ENCODE measurements at places on chromosomes 11 and 22.

DNA sequence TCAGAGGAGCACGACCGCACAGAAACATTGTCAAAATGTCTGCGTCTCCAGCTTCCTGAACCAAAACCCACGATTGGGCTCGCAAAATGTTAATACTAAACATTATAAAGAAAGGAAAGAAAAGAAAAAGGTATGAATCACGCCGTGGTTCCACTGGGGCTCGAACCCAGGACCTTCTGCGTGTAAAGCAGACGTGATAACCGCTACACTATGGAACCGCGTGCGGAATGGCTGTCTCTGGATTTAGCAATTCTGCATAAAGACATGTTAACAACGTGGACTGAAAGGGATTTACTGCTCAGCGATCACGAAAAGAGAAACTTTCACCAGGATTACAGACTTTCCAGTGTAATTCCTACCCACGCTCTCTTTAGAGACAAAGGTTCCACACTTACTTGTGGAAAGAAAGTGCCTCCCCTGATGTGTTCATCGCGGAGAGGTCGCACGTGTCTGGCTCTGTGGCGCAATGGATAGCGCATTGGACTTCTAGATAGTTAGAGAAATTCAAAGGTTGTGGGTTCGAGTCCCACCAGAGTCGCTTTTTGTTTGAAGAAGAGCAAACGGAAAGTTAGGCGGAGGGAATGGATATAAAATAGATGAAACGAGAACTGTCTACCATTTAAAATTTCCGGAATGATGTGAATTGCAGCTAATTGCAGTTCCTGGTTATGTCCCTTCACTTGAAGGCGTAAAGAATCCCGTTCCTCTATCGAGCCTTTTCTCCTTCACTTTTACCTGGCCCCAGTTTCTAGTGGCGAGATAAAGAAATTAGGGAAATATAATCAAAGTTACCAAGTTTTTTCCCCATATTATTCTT is 39.7 kb downstream of the OR4D9 start:
- peak; percentile 91 for DNase-seq

- no peak for DNase-seq
These were observed 38.6 kb downstream of the BLID start for GRCh38 chr11:122077459-122077858.

DNA sequence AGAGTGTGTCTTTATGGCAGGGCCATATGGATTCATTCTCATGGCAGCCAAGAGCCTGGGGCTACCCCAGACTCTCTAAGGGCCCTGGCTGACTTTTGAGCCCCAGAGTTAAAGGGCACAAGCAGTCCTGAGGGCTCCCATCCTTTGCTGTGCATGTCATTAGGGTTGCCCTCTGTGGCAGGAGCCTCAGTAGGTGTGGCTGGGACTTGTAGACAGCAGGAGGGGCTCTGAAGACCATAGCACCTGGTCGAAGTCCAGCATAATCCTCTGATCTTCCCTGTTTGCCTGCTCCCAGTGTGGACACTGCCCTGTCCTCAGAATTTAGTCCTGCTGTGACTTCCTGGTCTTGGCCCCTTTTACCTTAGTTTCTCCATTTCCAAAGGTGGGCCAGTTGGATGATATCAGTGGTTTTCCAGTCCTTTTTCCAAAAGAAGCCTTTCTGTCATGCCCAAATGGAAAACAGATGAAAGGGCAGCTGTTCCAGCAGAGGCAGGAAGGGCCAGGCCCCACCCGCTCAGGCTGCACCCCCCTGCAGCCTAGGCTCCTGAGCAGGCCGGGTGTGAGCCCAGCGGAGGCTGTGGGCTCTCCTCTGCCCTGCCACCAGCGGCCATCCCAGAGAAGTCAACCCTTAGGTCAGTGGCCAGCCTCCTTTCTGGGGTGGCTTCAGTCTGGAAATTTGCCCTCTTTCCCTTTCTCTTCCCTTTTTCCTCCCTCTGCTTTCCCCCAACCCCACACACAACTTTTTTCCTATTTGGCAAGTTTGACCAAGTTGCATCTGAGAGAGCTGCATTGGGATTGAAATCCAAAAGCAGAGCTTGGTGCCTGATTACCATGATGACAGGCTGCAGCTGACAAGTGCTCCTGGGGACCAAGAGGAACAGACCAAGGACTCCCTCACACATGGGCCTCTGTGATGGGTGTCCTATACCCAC is 32.8 kb upstream of the SUSD2 start:
- no peak for DNase-seq

GRCh38 chr11:10386361-10386760 is 68.7 kb upstream of the AMPD3 start:
- DNase-seq: no peak

- DNase-seq: no peak
These were observed 19.0 kb downstream of the LINC01488 start for GRCh38 chr11:69500285-69501120.

DNA sequence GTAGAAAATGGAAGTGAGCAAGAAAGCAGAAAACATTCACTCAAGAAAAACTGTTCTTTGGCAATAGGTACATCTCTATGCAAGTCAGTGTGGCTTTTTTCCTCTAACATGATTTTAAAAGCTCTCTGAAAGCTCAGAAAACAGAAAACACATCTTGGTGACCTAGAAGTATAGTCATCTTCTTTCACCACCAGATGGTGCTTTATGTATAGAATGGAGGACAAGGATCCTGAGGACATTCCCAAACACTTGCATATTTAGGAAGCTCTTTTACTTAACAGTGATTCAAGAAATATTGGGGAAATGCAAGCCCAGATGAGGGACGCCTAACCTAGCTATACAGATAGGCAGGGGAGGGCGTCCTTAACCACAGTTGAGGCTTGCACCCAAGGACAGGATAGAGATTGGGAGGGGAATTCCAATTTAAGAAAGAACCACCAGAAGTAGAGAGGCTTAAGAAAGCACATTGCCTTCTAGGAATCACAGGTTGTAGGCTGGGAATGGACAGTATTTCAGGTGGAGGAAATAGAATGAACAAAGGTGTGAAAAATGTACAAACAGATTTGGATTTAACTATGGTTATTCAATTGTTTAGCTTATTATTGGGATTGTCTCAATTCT is 13.8 kb upstream of the CCDC81 start:
- DNase-seq: no peak

DNA sequence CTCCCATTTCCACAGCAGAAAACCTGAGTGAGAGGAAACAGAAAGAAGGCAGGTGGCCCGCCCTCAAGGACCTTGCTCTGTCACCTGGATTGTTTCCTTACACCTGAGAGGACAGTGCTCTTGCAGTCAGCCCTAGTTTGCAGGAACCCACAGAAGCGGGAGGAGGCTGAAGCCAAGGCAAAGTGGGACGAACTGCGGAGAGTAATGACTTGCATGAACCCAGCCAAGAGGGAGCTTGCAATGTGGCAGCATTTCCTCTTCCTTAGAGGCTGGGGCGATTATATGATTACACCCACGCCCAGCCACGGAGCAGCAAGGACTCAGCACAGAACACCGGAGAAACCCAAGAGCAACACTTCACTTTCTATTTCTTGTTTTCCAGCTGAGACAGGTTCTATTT is 102.6 kb downstream of the SPON1 start:
- DNase-seq: no peak

DNA sequence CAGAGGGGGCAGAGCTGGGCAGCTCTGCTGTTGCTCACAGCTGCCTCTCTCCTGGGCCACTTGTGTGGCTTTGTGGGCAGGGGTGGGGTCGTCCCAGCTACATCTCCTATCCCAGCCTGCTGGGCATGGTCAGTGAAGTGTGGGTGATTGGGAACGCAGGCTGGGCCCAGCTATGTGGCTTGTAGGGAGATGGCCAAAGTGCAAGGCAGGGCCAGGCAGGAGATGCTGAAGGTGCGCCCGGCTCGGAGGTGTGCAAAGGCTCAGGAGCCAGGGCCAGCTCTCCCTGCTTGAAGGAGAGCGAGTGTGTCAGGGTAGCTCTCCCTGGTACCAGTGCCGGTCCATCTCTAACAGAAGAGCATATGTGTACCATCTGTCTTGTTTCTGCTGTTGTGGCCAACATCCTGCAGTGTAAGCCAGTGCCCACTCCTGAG is 8.4 kb upstream of the RANBP1 start:
- no peak for DNase-seq

DNA sequence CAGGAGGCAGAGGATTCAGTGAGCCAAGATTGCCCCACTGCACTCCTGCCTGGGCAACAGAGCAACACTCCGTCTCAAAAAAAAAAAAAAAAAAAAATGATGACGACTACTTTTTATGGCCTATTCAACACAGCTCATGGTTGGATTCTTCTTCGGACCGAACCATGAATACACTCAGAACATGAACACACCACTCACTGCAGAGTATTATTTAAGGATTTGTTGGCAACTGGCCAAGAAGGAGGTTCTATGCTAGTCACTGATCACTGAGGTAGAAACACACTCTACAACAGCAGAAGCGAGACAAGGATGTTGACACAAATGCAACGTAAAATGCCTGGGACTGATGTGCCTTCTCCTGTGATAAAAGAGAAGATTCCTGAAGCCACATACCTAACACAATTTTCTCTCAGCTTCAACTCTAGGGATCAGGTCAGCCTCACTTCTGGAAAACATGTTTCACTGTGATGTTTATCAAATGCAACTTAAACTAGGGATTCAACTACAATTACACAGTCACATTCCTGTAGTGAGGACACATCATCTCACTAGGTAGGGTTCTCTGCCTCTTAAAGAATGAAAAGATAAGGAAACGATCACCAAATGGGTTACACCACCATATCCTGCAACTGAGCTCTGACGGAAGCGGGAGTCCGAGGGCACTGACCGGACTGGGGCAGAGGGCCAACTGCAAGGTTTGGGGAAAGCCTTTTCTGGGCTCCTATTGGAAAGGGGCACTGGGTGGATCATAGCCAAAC is 82.5 kb downstream of the SGSM3 start:
- no peak for DNase-seq

DNA sequence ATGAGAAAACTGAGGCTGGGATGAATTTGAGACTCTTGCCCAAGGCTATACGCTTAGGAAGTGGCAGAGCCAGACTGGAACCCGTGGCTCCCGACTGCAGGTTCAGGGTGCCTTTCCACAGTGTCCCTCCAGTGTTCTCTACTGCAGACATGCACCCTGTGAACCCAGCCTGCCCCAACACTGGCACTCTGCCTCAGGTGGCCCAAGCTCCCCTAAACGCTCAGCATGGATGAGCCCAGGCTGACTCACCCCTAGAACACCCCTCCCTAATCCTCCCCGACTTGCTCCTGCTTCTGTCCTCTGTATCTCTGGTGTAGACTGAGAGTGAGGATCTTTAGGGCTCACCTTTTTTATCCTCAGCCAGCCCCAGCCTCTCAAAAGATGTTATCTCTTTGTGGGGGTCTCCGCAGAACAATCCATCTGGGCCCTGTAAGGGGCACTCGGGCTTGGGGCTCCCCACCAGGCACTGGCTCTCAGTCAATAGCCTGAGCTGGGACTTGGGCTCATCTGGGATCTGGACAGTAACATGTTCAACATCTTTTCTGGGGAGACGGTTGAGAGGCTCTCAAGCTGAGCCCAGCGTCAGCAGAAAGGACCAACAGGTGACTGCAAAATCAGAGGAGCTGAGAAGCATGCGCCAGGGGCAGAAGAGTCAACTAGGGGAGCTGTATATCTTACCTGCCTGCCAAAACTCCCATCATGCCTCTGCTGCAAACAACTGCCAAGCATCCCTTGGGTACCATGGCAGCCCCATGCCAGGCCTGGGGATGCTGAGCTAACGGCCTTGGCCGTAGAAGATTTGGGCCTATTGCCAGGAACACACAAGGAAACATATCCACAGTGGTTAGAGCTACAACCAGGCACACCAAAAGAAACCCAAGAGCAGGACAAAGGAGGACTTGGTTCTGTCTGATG is 176.2 kb downstream of the BUD13 start:
- DNase-seq: no peak

DNA sequence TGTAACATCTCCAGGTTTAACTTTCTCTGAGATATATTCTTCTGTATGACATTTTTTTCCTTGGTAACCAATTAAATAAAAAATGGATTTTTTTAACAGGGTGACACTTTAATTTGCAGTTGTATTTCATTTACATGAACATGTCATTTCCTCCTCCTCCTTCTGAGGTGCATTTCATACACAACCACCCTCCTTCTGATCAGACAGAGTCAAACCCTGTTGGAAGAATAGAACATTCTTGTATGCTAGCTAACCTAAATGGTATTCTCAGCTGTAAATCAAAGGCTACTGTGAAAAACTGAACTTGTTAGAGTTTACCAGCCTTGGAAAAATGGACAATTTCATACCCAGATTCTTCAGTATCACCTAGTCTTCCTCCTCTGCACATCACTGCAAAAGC is 52.7 kb upstream of the CHRM4 start:
- no peak for DNase-seq

DNA sequence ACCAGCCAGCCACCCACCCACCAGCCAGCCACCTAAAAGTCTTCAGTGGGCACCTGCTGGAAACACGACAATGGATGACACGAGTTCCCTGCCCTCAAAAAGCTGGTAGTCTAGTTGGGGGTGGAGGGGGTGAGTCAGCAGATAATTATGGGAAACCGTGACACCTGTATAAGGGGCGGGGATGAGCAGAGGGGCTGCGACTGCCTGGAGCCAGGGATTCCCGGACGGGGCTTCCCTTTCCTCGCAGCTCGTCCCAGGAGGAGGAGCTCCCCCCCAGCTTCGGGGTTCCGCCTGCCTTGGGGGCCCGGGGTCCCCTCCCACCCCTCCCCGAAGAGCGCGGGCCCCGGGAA is 2.3 kb upstream of the RTN4RL2 start:
- no peak for DNase-seq

DNA sequence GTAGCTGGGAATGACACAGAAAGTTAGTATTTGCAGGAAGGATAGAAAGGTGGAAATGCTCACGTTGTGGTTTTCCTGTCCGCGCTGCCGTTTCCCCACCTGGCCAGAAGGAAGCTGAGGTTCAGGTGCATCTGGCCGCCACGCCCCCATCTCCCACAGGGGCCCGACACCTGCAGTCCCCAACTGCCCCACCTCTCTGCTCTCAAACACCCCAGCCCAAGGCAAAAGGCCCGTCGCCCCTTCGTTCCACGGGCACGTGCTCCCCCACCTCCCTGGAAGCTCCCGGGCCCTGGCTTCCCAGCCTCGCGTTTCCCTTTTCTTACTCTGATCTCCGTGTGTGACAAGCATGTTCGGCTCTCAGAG is 985.1 kb downstream of the BRD1 start:
- no peak for DNase-seq

DNA sequence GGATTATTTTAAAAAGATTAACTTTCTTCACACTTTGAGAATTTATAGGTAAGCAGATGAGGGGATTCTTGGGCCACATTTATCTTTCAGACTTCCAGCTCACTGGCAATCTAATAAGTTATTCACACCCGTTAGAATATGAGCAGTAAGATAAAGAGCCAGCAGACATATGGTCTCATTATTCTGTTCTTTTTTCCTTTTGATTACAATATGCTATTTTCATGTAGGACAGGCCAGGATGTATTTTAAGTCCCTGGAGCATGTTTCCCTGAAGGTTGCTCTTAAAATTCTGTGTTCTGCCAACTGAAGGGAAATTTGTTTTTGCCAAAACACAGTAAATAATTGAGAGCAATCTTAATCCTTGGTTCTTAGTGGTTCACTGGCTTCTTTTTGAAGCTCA is 22.2 kb downstream of the PDHX start:
- no peak for DNase-seq

Data from CD4-positive, alpha-beta T cell (primary cell).